ENCODE measurements at places on chromosomes 12 and 14.

DNA sequence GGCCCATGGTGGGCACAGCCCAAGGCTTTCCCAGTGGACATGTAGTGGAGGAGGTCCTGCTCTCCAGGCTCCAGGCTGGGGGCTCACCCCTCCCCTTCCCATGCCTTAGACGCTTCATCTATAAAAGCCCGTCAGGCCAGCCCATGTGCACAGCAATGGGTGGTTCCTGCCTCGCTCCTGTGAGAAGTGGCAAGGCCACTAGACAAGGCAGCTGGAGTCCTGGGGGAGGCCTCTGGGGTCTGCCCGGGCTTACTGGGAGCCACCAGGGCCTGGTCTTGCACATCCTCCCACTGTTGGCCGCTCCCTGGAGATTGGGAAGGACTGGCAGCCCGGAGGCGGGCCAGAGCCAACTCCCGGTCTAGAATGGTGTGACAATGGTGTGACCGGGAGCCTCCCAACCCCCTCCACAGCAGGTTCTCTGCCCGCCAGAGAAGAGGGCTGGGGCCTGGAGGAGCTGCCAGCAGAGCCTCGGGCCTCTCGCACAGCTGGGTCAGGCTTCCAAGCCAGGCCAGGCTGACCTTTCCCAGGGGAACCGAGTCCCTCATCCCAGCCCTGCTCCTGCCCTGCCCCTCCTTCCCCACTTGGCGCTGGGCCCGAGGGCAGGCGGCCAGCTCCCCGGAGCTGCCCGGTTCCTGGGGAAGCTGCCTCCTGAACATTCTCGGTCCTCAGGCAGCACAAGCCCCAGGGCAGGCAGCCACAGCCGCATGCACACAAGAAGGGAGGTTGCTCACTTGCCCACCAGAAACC lies 97.9 kb downstream of the RFLNA start:
- DNase-seq: no peak

DNA sequence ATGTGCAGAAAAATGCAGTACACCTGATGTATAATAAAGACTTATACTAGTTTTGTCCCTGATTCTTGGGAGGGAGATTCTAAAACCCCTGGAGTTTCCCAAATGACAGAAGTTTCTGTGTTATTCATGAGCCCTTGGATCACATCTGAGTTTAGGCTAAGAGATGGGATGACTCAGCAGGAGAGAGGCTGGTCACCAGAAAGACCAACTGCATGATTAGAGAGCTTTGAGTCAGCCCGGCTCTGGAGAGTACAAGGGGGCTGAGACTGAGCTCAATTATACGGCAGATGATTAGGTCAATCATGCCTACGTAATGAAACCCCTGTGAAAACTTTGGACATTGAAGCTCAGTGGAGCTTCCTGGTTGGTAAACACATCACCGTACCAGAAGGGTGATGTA lies 174.2 kb downstream of the SSPN start:
- DNase-seq: no peak

DNA sequence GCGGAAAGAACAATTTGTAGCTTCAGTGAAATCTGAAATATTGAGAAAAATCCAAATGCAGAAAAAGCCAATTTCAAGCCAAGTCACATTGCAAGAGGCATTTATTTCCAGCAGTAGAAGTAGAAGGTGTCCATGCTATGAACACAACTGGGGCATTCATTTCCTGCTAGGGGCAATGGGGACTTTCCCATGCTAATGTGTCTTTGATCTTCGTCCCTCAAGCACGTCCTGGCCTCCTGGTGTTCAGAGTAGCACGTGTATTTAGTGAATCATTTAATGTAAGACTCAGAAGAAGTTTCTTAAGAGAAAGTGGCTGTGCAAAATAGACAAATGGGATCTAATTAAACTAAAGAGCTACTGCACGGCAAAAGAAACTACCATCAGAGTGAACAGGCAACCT lies 267.9 kb downstream of the TMEM132C start:
- DNase-seq: no peak

DNA sequence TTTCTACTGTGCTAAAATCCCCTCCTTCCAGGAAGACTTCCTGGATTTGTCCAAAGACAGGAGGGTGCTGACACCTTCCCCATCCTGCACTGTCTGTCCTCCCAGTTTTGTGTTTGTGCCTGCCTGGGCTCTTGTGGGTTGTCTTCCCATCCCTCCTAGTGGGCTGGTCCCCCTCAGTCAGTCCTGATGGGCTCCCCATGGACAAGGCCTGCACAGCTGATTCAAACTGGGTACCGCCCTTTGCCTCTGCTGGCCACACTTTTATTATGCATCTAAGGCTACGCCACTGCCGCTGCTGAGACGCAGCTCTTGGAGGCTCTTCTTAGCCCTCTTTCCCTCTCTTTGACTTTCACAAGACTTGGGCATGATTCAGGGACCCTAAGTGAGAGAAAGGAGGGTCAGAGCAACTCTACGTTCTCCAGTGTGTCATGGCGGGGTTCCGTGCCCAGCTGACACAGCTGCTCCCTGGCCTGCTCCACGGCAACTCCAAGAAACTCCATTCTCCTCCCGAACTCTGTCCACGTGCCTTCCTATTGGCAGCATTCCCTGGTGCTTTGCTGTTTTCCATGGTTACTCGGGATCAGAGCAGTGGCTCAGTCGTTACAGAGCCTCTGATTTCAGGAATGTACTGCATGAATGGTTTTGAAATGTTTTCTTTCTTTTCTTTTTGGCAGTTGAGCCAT lies 3.8 kb upstream of the KRT85 start:
- no peak for DNase-seq

- no peak for DNase-seq
These were observed 176.7 kb upstream of the SEL1L start for GRCh38 chr14:81710232-81710845.

Measured in stimulated activated CD4-positive, alpha-beta T cell treated with anti-CD3 and anti-CD28 coated beads, Interleukin-12 subunit alpha, Interleukin-12 subunit beta, amount 100 ng/mL, for 24 hours (primary cell).